ENCODE measurements at places on chromosomes 6 and 20.

DNA sequence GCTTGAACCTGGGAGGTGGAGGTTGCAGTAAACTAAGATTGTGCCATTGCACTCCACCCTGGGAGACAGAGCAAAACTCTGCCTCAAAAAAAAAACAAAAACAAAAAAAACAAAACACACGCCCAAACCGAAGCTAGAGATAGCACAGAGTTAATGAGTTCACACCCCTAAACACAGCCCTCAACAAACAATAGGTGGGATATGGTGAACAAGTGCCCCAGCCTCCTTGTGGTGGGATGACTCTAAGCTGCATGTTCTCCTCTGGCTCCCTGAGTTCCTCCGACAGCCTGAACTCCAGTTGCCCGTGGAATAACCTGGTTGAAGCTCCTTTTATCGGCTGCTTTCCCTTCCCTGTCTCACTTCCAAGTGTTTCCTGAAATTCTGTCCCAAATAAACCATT, 22.1 kb upstream of the DSN1 start:
- no peak for DNase-seq

- DNase-seq = no peak
These were observed 138.9 kb upstream of the RALGAPA2 start for GRCh38 chr20:20851385-20851784.

DNA sequence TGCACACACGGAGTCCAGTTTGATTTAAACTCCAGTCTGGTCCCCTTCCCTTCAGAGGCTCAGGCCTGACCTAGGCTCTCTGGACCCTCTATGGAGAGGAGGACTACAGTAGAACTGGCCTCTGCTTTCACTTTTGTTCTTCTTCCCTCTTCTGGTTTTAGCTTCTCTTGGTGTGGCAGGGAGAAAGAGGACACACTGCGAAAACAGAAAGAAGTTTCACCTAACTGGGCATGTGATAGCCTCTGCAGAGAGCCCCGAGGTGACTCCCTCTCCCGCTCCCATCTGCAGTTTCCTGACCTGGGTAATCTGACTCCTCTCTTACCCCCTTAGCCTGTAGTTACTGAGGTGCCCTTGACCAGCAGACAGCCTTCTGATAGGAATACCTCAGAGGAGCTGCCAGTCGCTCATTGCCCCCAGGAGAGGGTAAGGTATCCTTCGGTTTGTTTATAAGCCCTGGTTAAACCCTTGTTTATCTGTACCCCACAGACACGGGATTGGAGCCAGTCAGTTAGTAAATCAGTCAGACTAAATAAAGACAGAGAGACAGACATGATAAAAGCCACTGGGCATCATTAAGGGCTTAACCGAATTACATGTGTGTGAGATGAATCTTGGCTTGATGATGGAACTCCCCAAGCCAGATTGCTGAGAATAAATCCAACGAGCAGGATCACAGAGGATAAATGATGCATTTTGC, 12.0 kb upstream of the DTNBP1 start:
- DNase-seq = no peak

GRCh38 chr20:17533396-17533795, 2.2 kb upstream of the BFSP1 start:
- peak; percentile 44 for DNase-seq

DNA sequence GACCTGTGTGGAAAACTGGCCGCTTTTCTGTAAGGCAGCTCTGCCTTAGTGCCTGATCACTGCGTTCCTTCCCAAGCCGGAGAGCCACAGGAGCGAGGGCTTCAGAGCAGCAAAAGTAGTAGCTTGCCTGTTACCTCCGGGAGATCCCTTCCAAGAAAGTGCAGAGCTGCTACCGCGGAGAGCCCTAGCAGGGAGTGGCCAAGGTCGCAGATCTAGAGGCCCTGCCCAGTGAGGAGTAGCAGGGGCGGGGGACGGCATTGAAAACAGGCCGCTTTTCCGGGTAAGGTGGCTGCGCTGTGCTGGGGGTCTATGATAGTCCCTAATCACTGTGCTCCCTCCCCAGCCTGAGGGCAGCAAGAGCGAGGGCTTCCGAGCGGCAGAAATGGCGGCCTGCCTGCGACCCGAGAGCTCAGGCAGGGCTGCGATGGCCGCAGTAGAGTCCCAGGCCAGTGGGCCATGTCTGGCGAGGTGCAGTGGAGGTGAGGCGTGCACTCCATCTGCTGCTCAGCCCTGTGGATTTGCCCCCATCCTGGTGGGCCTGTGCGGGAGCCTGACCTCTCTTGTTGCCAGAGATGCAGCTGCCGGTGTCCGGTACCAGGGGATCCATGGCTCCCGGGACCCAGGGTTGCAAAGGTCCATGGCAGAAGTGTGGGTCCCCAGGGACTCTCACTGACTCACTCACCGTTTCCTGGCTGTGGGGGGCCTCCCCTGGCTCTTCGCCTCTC, 67.3 kb downstream of the KLHL32 start:
- DNase-seq = no peak

DNA sequence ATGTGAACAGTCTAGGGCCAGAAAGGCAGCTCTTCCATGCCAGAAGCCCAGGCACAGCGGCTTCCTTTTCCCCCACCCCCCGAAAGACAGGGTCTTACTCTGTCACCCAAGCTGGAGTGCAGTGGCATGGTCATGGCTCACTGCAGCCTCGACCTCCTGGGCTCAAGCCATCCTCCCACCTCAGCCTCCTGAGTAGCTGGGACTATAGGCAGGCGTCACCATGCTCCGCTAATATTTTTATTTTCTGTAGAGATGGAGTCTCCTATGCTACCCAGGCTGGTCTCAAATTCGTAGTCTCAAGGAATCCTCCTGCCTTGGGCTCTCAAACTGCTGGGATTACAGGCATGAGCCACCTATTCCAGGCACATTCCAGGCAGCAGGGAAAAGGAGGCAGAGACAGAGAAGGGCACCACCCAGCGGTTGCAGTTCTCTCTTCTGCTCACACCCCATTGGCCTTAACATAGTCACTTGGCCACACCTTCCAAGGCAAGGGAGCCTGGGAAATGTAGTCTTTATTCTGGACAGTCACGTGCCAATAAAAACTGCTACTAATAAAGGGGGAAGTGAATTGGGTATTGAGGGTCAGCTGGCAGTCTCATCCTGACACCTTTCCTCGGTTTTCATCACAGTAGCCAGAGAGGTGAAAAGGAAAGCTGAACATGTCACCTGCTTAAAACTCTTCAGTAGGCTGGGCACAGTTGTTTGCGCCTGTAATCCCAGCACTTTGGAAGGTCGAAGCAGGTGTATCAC, 205.9 kb downstream of the ZMYND8 start:
- peak; percentile 46 for DNase-seq

GRCh38 chr6:116405652-116406356, 35.1 kb downstream of the DSE start:
- no peak for DNase-seq

DNA sequence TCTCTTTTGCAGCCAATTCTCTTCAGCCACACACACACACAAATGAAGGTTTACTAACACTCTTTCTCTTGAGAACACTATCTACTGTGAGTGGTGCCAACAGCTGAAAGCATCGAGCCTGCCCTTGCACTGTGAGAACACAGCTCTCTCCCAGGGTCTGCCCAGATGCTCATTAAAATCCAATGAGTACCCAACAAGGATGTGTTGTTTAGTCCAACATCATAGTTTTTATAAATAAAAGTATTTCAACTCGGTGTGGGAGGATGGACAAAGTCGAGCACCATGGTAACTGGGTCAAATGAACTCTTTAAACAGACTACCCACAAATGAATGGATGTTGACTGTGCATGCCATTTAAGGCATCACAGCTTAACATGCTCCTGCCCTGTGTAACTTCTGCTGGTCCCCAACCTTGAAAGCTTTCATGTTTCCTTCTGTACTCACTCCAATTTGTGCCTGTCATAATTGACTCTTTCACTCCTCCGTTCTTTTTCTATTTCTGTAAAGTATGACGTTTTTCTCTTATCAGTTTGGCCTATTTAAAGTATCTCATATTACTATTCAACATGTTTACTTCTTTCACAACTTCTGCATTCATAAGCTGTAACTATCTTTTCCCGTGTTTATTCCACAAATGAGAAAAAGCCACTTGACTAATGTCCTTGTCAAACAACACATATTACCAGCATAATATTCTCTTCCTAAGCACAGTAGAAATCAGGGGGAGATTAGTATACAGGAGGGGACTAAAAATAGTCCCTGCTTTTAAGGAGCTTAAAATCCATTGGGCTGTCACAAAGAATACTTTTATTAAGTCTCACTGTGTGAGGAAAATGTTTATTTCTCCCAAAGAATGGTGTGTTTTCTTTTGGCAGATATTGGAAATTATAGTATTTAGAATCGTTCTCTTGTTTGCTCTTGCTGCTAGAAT, 215.4 kb downstream of the RFPL4B start:
- DNase-seq = no peak

- no peak for DNase-seq
These were observed 155.6 kb upstream of the SMLR1 start for GRCh38 chr6:130671577-130671976.

DNA sequence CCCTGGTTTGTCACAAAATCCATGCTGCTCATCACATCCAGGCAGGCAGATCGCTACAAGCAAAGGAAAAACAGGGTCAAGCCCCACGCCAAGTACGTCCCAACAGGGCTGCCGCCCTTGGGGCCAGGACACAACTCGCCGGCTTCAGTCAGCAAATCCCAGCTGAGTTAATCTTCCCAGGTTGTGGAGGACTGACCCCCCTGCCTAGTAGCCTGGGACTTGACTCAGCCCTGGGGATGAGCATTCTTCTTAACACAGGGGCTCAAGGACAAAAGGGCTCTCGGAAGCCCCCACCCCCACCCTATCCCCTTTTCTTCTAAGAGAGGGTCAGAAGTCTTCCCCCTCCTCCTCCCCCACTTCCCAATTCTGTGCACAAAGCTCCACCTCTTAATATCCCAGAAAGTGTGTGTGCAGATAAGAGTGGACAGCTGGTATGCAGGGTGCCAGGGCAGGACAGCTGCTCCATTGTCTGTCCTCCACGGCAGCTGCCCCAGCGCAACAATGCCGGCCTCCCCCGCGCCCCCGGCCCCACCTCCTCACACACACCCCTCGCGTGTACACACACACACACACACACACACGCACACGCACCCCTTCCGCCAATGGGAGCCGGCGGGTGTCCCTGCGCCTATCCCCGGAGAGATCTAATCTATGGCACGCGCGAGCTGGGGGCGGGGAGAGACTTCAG, 4.5 kb downstream of the DLL1 start:
- no peak for DNase-seq

DNA sequence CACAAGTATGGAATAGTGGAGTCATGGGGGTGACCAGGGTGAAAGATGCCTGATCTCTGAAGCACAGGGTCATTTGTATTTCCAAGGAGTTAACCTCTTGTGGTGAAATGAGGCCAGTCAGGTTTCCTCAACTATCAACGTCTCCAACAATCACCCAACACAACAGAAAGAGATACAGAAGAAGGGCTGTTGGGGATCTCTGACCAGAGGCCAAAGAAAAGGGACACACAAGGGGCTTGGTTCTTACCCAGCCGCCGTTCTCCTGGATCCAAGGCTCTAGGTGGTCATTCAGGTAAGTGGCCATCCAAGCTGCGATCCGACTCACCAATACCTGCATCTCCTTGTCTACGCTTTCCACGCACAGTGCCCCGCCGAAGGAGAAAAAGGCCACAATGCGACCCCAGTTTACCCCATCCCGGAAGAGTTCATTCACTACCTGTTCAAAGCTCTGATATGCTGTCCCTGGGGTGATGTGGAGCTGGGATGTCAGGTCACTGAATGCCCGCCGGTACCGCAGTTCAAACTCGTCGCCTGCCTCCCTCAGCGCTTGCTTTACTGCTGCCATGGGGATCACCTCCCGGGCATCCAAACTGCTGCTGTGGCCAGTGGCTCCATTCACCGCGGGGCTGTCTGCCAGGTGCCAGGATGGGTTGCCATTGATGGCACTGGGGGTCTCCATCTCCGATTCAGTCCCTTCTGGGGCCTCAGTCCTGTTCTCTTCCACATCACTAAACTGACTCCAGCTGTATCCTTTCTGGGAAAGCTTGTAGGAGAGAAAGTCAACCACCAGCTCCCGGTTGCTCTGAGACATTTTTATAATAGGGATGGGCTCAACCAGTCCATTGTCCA, 1.0 kb downstream of the BCL2L1 start:
- DNase-seq = no peak

GRCh38 chr6:100023798-100024197, 29.8 kb upstream of the MCHR2 start:
- DNase-seq = no peak

- DNase-seq = no peak
These were observed 134.0 kb upstream of the SNX9 start for GRCh38 chr6:157688960-157689599.

- DNase-seq = no peak
These were observed 112.1 kb downstream of the AFG1L start for GRCh38 chr6:108406943-108407342.

GRCh38 chr20:12790859-12791258, 217.9 kb upstream of the SPTLC3 start:
- DNase-seq = no peak

DNA sequence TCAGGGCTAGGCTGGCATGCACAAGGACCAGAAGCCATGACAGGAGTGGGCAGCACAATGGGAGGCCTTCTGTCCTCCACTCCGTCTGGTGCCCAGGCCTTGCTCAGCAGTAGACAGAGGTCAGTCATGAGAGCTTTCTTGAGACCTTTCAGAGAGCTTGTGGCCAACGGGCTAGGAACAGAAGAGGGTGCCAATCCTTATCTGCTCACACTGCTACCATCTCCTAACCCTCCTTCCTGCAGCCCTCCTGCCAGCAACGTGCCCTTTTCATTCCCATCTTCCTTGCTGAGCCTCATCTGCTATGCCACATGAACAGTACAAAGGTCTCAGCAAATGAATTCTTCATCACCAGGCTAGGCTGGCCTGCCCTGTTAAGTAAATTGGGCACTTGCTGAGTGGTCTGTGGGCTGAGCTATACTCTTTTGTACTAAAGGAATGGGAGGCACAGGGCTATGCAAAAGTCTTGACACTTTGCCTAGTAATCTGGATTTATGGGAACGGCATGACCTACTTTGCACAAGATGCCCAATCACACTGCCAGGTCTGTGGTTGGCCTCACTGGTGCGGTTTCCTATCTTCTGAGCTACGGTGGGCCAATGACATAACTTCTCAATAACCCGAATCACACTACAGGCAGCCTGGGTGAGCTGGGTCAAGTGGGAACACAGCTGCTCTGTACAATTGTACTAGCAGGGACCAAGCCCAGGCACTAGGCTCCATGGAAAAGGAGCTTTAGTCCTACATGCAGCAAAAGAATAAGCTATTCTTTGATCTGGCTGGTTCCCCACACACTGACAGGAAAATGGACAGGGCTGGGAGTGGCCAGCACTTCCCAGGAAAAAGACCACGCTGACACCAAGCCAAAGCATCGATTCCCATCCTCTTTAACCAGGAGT, 47.8 kb downstream of the ELOVL5 start:
- no peak for DNase-seq

DNA sequence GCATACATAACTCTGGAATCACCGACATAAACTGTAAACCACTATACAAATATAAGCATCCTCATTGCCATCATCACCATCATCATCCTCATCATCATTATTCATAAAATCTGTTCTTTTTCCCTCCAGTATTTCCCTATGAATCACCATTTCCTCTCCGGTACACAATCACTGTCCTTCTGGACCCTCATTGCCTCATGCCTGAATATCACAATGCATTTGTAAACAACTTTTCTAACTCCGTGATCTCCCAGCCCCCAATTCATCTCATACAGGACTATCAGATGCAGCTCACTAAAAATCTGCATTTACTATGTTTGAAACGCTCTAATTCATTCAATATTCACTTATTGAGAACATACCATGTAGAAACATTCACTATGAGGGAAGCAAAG, 339.7 kb downstream of the TBC1D32 start:
- no peak for DNase-seq

GRCh38 chr6:82371799-82372546, 8.4 kb downstream of the TPBG start:
- no peak for DNase-seq
